ENCODE measurements at places on chromosomes 2 and 18.

DNA sequence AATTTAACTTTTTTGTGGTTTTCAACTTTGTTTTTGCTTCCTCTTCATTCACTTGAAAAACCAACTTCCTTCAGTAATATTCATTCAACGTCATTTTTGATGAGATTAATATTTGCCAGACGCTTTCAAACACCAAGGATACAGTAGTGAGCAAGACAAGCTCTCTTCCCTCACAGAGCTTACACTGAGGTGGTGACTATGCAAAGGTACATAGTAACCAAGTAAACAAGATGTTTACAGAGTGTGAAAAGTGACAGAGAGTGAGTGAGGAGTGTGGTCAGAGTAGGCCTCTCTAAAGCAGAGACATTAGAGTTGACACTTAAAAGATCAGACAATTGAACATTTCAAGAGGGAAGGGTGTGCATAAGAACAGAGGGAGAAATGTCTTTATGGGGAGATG lies 155.5 kb downstream of the TMEM247 start:
- DNase-seq, result no peak

- no peak for DNase-seq
Observed at GRCh38 chr2:98346311-98347236, at the start of gene CNGA3. CNGA3 (plus strand) TSS chr2:98346456; CDS start chr2:98369976, 23,520 bp downstream.

DNA sequence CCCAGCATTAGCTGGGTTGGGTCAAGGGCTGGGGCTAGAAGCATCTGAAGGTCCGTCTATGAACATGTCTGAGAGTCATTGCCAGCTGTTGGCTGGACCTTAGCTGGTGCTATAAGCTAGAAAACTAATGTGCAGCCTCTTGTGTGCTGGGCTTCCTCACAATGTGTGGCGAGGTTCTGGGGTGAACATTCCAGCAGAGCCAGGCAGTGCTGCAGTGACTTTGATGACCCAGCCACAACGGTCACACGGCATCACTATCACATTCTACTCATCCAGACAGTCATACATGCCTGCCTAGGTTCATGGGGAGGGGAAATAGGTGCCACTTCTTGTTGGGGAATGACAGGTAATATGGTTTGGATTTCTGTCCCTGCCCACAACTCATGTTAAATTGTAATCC lies 260.5 kb downstream of the CYP26B1 start:
- DNase-seq, result no peak

DNA sequence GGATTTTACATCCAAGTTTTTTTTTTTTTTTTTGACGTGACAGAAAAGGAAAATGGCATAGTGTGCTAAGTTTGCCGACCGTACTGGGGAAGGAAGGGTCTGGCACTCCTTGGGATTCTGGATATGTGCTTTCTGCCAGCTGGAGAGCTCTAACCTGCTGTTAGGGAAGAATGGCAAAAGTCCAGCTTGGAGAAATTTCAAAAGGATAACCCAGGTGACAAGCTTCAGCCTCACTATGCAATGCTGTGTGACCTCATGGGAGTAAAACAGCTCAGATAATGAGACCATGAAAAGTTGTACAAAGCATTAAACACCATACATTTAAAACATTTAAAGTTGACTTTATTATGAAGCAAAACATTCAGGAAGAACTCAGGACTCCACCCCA lies 10.3 kb upstream of the GPR45 start:
- DNase-seq, result no peak

DNA sequence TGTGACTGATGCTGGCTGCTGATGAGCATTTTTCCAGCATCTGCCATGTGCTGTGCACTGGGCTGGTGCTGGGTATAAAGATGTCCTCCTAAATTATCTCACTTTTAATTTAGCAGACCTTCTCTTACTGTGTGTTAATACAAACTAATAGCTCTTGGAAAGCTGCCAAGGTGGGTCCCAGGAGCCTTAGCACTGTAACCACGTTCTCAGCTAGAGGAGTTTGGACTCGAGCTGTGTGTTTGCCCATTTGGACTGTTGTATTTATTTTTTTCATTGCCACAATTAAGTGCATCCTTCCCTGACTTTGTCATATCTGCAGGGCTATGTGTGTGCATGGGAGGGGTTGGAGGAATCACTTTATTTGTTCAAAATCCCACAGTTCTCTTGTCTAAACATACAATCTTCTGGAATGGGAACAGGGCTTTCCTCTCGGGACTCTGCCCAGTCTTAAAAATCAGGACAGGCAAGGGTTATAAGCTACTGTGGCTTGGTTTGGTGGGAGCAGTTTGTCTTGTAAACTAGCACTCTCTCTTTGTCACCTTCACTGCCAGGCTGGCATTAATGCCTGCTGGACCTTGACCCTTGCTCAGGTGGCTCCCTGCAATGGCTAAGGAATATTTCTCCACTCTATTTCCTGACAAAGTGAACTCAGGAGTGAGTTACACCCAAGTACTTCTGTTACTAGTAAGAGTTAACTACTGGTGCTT lies 129.7 kb upstream of the MGAT5 start:
- no peak for DNase-seq

- DNase-seq, result no peak
Observed at GRCh38 chr2:88658881-88659537, 31.7 kb upstream of the EIF2AK3 start.

DNA sequence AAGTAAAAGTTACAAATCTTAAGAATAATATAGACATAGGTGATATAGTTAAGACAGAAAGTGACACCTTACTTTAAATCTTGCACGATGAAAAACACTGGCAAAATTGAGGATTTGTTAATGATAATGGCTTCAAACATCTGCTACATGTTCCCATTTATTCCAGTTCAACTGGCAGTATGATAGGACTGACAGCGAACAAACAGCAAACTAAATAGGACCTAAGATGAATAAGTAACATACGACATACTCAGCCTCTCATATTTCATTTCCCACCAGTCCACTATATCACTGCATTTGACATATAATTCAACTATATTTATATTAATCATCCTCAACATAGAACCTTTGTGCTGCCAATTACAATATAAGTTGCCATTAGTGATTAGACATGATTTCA lies 36.3 kb downstream of the ACVR1C start:
- DNase-seq, result no peak

GRCh38 chr2:234495251-234496054 lies 1.4 kb downstream of the ARL4C start:
- DNase-seq, result peak; percentile 10

DNA sequence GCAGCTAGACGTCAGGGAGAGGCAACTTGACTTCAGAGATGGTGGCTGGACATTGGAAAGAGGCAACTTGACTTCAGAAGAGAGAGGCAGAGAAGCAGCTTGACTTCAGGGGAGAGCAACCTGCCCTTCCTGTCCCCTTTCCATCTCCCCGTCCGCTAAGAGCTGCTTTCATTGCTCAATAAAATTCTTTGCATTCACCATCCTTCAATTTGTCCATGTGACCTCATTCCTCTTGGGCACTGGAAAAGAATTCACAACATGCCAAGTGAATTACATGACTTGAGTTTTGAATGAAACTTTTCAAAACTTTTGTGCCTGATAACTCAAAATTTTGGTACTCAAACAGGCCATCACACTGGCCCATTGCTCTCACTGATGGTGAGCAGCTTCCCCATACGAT lies 158.9 kb downstream of the DPP4 start:
- DNase-seq, result no peak

DNA sequence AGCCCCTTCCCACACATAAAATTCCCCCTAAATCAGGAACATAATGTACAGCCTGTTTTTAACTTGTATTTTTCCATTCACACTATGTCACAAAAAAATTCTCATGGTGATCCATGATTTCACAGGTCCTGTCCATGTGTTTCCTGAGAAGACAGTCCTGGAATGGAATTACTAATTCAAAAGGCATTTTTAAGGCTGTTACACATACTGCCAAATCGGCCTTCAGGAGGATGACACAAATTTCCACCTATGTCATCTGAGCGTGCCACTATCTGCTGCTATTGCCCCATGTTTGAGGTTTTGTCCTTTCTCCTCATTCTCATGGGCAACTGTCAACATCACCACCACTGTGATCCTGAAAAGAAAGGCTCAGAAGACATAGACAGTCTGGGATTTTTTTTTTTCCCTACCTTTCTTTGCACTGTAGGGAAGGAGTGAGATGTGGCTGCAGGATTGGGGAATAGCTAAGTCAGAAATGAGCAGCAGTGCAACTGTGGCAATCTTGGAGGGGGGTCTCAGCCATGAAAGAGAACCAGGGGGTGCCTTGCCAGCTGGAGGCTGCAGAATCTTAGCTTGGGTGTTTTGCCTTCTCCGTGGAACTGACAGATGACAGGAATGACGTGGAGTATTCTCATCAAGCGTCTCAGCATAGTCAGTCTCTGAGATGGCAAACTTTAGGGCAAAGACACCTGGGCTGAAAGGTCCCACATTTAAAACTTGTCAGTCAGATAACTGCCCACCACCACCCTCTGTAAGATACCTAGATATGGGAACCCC lies 73.4 kb downstream of the MARCHF4 start:
- no peak for DNase-seq

GRCh38 chr2:239461291-239462190 lies 60.7 kb upstream of the HDAC4 start:
- no peak for DNase-seq

DNA sequence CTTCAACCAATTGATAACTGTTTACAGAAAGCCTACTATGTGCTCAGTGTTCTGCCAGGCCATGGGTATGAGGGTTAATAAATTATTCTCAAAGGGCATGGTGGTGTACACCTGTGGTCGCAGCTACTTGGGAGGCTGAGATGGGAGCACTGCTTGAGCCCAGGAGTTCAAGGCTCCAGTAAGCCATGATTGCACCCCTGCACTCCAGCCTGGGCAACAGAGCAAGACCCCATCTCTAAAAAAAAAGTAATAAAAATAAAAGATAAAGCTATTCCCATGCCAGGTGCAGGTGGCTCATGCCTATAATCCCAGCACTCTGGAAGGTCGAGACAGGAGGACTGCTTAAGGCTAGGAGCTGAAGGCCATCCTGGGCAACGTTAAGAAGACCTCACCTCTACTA lies 8.0 kb downstream of the SPRED2 start:
- DNase-seq, result no peak

GRCh38 chr2:82411071-82411470 lies 2048.0 kb downstream of the SUCLG1 start:
- no peak for DNase-seq

GRCh38 chr18:49537232-49537896 lies 24.5 kb upstream of the LIPG start:
- DNase-seq, result no peak

- DNase-seq, result no peak
Observed at GRCh38 chr2:177495945-177496344, 103.4 kb downstream of the AGPS start.

- no peak for DNase-seq
Observed at GRCh38 chr2:240648155-240648649, 22.9 kb downstream of the GPR35 start.

DNA sequence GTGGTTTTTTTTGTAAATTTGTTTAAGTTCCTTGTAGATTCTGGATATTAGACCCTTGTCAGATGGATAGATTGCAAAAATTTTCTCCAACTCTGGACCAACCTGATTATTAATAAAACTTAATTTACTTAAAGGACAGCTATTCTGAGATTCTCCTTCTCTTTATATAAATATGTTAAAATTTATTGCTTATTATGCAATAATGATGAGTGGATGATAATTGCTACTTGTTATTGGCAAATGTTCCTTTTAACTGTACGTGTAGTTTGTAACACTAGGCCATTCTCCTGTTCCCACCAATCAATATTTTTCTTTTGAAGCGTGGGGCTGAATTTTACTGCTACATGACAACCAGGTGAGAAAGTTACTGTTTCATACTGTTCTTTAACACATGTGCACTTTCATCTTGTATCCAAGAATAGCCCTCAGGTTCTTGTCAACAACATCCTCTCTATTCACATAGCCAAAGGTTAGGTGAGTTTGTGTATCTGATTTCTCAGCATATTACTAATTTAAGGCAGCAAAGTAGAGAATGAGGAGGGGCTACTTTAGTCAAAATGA lies 16.6 kb upstream of the STK17B start:
- DNase-seq, result no peak

DNA sequence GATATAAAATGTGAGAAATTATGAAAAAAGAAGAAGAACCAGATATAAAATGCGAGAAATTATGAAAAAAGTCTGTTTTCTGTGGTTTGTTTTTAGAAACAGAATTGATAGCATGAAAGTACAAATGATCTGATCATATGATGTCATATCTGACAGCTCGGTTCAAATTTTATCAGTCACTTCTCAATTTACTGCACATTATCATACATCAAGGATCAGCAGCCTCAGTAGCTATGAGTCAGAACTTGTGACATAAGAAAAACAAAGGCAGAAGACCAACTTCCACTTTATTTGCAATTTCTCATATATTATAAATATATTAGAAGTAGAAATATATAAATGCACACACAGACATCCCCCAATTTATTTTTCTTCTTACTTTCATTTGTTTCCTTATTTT lies 634.0 kb downstream of the LRP1B start:
- no peak for DNase-seq

GRCh38 chr2:65386989-65387388 lies 45.4 kb downstream of the SPRED2 start:
- DNase-seq, result no peak

- no peak for DNase-seq
Observed at GRCh38 chr2:168155046-168155445, 92.3 kb downstream of the STK39 start.

GRCh38 chr2:187453078-187453641 lies 5.1 kb upstream of the CALCRL start:
- DNase-seq, result no peak

DNA sequence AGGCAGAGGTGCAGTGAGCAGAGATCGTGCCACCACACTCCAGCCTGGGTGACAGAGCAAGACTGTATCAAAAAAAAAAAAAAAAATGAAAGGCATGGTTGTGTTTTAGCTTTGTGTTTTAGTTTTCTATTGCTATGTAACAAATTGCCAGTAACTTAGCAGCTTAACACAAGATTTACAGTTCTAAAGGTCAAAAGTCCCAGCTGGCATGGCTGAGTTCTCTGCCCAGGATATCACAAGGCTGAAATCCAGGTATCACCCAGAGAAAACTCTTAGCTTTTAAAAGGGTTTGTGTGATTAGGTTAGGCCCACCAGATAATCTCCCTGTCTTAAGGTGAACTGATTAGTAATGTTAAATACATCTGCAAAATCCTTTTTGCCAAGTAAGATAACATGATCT lies 107.7 kb upstream of the YPEL5 start:
- DNase-seq, result no peak

DNA sequence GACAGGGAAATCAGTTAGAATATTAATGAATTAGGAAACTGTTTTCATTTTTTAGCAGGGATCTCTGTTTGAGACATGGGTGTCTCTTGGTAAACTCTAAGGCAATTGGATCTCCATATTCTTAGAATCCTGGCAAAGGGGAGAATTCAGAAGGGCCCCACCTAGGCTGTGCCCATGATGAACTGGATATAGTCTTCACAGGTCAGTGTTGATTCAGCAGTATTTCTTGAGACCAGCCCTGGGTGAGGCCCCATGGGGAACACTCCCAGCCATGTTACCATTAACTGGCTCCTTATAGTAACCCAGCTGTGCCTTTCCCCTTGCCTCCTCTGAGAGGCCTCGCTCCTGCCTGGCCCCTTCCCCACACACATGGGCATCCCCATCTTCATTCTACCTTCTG lies 76.7 kb downstream of the TCF7L1 start:
- no peak for DNase-seq

All from activated CD4-positive, alpha-beta T cell treated with anti-CD3 and anti-CD28 coated beads, Interleukin-2, amount 50 U/mL, for 4 hours (primary cell).